SK-N-SH treated with all-trans-retinoic acid at 6 μM for 48 hours (cell line): ENCODE measurements at places on chromosomes 16 and 17.

DNA sequence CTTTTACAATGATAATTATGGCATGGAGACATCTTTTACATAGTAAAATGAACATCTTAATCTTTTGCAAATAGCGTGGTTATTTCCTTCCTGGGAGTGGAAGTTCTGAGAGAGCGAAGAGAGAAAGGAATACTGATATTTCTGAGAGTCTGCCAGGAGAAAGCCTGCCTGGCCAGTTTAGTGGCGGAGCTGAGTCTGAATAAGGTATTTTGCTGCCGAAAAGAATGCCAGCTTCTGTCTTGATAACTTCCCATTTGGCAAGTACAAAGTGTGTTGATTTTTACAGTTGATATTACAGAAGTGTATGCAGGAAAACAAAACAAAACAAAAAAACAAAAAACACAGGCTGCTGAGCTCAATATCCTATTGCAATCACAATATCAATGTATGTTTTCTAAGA lies 55.9 kb downstream of the KCNJ2 start:
- ATAC-seq, result no peak

- no peak for ATAC-seq
Measured at GRCh38 chr17:7080456-7081041, 498 bp upstream of the CLEC10A start.

GRCh38 chr17:74213861-74214391 lies 555 bp downstream of the TTYH2 start:
- ATAC-seq, result no peak

GRCh38 chr16:88628512-88628974 lies 9.8 kb upstream of the IL17C start:
- peak; percentile 69 for ATAC-seq

DNA sequence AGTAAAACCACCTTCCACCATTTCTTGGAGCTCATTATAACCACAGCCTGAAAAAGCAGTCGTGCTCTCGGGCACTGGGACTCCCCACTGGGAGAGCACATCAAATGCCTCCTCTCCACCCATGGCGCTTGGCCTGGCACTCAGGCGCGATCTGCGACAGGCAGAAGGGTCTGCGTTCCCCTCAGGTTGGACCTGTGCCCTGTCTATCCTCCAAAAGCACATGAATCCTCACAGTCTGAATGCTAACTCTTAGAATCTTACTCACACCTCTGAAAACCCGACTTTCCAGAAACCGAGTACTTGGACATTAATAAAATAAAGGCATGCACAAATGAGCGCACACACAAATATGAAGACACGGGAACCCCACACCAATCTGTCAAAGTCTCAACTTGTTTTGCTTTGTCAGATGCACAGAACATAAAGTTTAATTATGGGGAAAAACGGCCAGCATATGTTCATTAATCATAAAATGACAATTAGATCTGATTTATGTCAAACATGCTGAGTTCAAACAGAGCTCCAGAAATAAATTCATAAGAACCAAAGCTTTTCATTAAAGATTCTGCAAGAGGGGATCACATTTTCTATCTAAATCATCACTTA lies 20.5 kb upstream of the FAAP100 start:
- no peak for ATAC-seq

- ATAC-seq, result peak; percentile 10; the same call in 1 of the 3 replicates
Measured at GRCh38 chr17:7651665-7652387, 1.1 kb downstream of the ATP1B2 start.

DNA sequence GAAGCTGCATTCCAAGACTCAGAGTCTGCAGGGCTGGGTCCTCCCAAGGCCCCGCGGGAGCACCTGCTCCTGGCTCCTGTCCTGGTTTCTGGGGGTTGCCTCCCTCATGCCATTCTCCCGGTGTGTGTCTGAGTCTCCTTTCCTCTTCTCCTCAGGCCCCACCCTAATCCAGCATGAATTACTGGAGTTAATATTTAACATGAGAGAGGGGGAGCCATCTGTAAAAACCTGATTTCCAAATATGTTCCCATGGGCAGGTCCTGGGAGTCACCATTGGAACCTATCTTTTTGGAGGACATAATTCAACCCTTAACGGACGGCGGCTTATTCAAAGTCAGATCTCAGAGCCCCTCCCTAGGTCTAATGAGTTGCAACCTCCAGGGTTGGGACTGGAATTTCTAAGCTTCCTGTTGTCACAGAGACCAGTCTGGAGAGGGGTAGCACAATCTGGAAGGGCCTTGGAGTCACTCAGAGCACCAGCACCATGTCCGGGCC lies 5.4 kb downstream of the C17orf99 start:
- peak; percentile 24; the same call in 1 of the 3 replicates for ATAC-seq

GRCh38 chr17:3039736-3040135 lies 23.7 kb downstream of the OR1D5 start:
- ATAC-seq, result no peak

GRCh38 chr16:58732545-58733247 lies 1.4 kb downstream of the GOT2 start:
- ATAC-seq, result no peak

GRCh38 chr16:56108724-56109123 lies 82.6 kb upstream of the GNAO1 start:
- ATAC-seq, result no peak

- no peak for ATAC-seq
Measured at GRCh38 chr17:45398800-45399199, 33.9 kb downstream of the ARHGAP27 start.

DNA sequence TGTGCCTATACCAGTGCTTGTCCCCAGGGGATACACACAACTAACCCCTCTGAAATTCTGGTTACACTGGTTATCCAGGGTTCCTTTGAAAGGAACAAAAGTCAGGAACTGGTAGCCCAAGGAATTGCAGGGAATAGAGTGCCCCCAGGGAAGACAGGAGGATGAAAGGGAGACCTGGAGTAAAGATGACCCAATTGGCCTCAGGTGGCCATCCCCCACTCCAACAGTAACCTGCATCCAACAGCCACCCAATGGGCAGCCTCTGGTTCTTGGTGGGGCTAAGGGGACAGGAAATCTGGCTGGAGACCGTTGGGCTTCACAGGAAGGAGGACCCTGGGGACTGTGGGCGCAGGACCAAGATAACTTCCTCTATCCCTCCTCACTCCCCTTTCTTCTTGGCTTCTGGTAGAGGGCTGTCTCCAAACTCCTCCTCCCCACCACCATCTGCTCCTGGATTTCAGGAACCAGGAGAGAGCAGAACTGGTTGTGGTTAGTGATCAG lies 826 bp upstream of the MPO start:
- ATAC-seq, result no peak

DNA sequence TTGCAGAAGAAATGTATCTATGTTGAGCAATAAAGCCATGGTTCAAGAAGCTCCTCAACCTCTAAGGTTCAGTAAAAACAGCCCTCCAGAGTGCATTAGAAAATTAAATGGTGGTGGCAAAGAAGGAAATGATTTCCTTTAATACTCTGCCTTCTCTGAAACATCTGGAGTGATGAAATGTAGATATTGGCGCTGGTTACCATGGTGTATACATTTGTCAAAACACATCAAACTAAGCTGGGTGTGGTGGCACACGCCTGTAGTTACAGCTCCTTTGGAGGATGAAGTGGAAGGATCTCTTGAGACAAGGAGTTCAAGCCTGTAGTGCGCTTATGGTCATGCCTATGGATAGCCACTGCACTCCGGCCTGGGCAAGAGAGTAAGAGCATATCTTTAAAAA lies 6.0 kb downstream of the CAPNS2 start:
- ATAC-seq, result no peak

- no peak for ATAC-seq
Measured at GRCh38 chr17:6541886-6542285, 14.5 kb downstream of the PITPNM3 start.

DNA sequence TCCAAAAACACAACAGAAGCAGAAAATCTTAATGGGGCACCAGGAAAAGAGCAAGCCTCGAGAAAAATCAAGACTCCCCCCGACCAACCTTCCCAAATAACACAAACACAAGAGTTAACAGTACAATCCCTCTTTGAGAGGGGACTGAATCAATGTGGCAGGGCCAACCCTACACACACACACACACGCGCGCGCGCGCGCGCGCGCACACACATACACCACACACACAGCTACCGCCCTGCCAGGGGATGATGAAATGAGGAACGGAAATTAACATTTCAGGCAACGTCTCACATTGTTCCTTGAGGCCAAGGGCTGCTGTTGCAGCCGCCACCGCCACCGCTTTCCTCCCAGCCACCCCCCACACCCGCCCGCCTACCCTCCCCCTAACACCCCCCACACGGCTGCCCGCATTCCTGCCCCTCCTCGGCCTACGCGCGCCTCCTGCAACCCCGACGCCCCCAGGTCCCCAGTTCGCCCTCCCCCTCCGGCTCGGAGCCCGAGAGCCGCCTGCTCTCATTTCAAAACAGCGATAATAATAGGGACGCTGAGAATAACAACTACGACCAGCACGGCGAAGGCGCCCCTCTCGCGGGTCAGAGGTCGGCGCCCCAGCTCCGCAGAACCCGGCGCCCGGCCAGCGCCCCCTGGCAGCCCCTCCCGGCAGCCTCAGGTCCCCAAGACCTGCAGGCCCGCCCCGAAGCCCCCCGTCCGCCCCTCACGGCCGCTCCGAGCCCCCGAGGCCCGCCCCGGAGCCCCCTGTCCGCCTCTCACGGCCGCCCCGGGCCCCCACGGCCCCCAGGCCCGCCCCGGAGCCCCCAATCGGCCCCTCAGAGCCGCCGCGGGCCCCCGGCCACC lies 1.1 kb downstream of the ANKRD11 start:
- peak; percentile 16 for ATAC-seq

DNA sequence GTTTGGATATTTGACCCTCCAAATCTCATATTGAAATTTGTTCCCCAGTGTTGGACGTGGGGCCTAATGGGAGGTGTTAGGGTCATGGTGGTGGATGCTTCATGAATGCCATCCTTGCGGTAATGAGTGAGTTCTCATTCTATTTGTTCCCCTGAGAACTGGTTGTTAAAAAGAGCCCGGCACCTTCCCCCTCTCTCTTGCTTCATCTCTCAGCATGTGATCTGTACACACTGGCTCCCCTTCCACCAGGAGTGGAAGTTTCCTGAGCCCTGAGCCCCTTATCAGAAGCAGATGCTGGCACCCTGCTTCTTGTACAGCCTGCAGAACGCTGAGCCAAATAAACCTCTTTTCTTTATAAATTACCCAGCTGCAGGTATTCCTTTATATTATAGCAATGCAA lies 25.6 kb downstream of the PIK3R6 start:
- ATAC-seq, result no peak

DNA sequence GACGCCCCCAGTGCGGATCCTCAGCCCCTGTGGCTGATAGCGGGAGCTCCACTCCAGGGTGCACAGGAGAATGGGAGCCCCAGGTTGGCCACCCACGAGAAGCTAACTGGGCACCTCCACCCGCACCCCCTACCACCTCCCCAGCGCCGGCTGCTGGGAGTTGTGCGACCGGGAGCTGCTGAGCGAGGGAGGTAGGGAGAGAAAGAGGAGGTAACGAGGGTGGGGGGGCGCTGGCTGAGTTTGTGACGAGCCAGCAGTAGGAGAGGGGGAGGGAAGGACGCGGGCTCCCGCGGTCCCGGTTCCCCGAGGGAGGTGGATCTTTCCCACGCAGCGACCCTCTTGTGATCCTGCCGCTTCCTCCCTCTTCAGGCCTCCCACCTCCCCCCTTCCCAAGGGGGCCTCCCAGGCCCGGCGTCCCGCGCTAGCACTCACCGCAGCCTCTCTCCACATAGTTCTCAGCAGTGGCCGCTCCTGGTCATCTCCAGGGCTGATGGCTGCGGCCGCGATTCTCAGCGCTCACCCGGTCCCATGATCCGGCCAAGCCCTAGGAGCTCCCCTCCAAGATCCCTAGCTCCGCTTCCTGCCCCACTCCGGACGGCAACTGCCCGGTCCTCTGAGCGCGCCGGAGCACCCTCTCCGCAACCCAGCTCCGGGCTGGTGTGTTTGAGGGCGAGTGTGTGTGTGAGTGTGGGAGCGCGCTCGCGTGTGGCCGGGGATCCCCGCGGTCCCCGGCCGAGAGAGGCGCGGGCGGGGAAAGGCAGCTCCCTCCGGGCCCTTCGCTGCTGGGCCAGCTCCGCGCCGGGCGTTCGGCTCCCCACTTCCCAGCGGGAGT lies at the start of gene GRIN2A:
Gene GRIN2A, minus strand, starts transcription at position 207 of the 832 bp plus-strand sequence. CDS start 2,017 bp downstream, outside the sequence.
- no peak; the same call in 2 of the 3 replicates for ATAC-seq

GRCh38 chr17:19833914-19834313 lies 33.8 kb downstream of the ULK2 start:
- ATAC-seq, result no peak
